Activated T-cell treated with anti-CD3 and anti-CD28 coated beads for 4 hours (primary cell): ENCODE measurements at places on chromosomes 1 and 21.

- DNase-seq, result no peak
Measured at GRCh38 chr1:78047631-78048030, 1.9 kb downstream of the GIPC2 start.

DNA sequence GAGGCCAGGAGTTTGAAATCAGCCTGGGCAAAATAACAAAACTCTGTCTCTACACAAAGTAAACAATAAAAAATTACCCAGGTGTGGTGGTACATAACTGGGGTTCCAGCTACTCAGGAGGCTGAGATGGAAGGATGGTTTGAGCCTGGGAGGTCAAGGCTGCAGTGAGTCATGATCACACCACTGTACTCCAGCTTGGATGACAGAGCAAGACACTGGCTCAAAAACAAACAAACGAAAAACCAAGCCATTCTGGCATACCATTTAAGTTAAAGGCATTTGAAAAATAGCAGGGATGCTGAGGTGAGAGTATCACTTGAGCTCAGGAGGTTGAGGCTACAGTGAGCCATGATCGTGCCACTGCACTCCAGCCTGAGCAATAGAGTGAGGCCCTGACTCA, 5.3 kb upstream of the ALDH9A1 start:
- no peak for DNase-seq

GRCh38 chr1:3553166-3553939, 58.0 kb downstream of the MEGF6 start:
- DNase-seq, result no peak

- DNase-seq, result no peak
Measured at GRCh38 chr1:202129453-202130296, 7.0 kb downstream of the GPR37L1 start.

- no peak for DNase-seq
Measured at GRCh38 chr21:35088319-35088771, 39.2 kb upstream of the RUNX1 start.

DNA sequence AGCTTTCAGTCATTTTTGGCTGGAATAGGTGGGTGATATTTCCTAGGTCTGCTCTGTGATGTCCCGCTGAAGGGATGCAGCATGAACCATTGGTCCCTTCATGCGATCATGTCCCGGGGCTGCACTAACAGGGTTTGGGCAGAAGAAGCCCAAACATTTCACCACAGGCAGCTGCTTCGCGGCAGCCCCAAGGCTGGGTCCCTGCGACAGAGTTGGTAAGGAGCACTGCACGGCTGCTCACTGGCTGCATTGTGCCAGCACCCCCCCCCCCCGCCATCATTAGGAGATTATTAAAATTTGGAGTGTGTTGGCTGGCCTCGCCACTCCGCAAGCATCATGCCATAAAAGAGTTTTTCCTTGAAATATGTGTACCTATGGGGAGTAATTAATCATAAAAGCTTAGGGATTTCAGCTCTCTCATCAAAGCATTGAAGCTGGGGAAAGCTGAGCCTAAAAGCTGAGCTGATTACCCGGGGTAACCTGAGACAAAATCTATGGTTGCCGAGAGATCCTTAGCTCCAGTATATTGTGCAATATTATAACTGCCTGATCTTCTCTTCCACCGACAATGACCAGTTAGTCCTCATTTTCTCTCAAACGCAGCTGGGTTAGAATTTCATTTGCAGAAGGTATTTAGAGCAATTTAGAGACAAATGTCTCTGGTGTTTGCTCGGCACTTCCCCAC, 62.5 kb downstream of the PEX14 start:
- DNase-seq, result no peak
